Hematopoietic multipotent progenitor cell (in vitro differentiated cells): ENCODE measurements at places on chromosomes 3 and 15. TPM values are rescaled to one million over a fixed set of nuclear protein-coding genes. Genes with fewer than 3 reads are reported as not detected.

Gene GOLGA6L10
- total RNA-seq: 0.54 TPM

Gene STAB1
- 19.1 TPM for total RNA-seq

Gene GP5
- total RNA-seq: 0.27 TPM

Gene PATL2
- 5.7 TPM for total RNA-seq

Gene ZNF660
- total RNA-seq: 4.8 TPM

Gene C3orf85
- total RNA-seq: not detected

Gene SV2B
- 0.27 TPM for total RNA-seq

Gene TMEM212
- not detected for total RNA-seq

Gene MTHFS
- total RNA-seq: 20.5 TPM

Gene C3orf20
- total RNA-seq: under 0.01 TPM

Gene UBAP1L
- 1.6 TPM for total RNA-seq

Gene NR2E3
- total RNA-seq: not detected
